ENCODE measurements at places on chromosomes 5 and 9.

DNA sequence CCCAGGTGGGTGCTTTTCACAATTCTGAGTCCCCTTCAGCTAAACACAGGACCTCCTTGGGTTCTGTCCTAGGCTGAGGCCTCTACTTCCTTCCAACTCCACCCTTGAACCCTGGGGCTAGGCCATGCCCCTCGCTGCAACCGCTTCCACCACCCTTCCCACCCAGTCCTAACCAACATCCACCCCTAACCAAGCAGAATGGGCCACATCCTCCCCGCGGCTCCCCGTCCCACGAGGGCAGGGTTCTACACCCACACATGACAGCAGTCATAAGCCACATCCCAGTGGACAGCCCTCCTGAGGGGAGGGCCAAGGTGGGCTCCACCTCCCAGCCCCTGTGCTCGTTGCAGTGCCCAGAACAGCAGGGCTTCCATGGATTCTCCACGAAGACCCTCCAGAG is 65.8 kb downstream of the SHB start:
- DNase-seq = no peak

- DNase-seq = no peak
These were observed 351.8 kb downstream of the EBF1 start for GRCh38 chr5:158747816-158748432.

GRCh38 chr9:110764006-110764405 is 95.4 kb downstream of the MUSK start:
- no peak for DNase-seq

GRCh38 chr9:136722093-136722968 is 10.0 kb downstream of the DIPK1B start:
- DNase-seq = no peak

DNA sequence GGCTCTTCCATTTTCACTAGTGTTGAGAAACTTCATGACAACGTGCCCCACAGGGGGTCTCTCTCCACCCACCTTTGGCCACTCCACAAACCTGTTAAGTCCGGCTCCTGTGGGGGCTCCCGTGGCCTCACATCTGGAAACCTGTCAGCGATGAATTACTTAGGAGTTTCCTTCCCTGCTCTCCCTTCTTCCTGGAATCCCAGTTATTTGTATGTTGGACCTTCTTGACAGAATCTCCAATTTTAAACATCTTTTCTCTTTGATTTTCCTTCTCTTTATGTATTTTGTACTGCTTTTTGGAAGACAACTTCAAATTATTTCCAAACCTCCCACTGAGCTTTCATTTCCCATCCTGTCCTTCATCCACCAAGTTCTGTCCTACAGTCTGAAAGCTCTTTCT is 55.1 kb upstream of the NRARP start:
- DNase-seq = no peak

DNA sequence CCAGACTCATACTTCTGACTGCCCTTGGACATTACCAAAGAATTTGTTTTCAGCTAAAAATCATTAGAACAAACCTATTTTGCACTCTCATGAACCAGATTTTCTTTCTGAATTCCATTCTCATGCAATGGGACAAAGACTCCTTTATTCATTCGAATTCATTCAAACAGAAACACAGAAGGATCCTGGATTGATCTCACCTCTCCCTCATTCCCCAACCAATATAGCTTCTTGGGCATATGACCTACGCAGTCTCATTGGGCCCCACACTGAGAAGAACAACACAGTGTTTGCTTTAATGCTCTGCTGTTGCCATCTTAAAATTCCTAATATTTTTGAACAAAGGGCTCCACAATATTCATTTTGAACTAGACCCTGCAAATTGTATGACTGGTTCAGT is 392.4 kb downstream of the CTNND2 start:
- DNase-seq = no peak

GRCh38 chr9:95574866-95575553 is 58.2 kb upstream of the PTCH1 start:
- DNase-seq = no peak

GRCh38 chr5:79510638-79511037 is 3.3 kb downstream of the HOMER1 start:
- no peak for DNase-seq

GRCh38 chr5:4065472-4066320 is 470.1 kb downstream of the IRX1 start:
- DNase-seq = no peak

DNA sequence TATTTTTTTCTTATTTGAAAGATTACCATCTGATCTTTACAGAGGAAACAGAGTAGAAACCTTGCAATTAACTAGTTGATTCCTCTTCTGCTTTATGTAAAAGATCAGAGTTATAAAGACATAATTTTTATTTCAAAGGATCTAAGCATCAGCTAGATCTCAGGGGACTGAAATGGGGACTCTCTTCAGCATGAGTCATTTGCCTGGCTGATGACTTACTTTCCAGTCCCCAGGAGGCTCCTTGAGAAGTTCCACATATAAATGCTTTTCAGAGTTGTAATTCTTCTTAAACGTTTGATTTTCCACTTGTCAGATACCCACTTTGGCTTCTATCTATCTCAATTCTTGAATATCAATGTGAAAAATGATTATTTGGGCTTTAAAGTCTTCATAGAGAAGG is 389.4 kb downstream of the RAB3C start:
- DNase-seq = no peak

DNA sequence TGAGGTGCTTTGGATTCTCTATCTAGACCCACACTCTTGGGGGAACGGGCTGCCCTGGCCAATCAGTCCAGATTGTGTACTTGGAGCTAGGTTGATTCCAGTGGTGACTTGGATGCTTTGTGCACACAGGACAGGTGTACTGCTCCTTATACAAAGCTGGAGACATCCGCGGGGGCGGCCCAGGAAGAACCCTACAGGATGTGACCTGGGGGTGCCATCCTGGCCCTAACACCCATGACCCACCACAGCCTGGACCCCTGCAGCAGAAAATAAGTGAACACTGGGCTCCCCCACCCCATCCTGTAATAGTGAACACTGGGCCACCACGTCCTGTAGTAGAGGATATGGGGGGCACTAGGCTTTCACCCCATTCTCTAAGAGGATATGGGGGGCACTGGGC is 12.1 kb upstream of the PLEKHG4B start:
- no peak for DNase-seq

GRCh38 chr9:98342098-98342819 is 86.8 kb upstream of the TBC1D2 start:
- DNase-seq = no peak

DNA sequence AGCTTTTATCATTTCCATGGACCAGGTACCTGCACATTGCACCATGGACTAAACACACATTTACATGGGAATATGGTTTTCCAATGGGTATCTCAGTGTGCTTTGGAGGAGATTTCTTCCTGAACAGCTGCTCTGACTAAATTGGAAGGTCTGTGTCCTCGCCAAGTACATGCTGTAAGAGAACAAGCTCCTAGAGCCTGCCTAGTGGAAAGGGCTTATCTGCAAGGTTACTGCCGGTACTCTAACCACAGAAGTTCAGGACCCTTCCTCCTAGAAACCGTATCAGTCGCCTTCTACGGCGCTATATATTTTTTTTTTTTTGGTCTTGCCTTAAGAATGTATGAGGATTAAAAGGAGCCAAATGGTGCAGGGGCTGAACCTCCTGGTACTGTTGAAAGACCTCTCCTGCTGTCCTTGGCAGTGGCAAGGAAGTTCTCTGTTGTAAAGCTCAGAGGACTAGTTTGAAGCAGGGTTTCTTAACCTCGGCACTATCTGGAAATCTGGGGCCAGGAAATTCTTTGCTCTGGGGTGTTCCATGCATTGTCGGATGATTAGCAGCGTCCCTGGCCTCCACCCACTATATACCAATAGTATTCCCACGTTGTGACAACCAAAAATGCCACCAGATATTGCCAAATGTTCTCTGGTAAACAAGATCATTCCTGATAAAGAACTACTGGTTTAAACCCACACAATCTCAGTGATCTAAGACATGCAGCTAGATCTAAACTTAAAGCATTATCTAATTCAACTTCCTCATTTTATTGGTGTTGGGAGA is 107.4 kb downstream of the FBXO38 start:
- DNase-seq = no peak

- DNase-seq = no peak
These were observed 51.0 kb upstream of the IL17B start for GRCh38 chr5:149429839-149430721.

- no peak for DNase-seq
These were observed 121.6 kb downstream of the WNK2 start for GRCh38 chr9:93305497-93306020.

- no peak for DNase-seq
These were observed 170.2 kb upstream of the POU5F2 start for GRCh38 chr5:93911609-93912008.

- no peak for DNase-seq
These were observed 64.5 kb downstream of the TMEM161B start for GRCh38 chr5:88203981-88204750.

DNA sequence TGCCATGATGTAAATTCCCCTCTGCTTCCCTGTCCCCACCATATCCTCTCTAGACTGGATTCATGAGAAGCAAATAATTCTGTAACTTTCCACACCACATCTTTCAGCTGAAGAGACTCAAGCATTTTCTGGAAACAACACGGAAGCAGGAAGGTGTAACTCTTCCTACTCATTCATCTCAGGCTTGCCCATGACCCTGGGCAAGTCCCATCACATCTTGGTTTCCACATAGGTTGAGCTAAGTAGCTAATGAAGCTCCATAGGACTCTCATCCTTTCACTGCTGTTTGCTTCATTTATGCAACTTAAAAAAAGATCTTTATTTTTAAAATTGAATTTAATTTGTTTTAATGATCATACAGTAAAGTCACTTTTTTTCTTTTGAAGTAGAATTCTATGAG is 32.7 kb upstream of the STARD4 start:
- peak; percentile 53 for DNase-seq

DNA sequence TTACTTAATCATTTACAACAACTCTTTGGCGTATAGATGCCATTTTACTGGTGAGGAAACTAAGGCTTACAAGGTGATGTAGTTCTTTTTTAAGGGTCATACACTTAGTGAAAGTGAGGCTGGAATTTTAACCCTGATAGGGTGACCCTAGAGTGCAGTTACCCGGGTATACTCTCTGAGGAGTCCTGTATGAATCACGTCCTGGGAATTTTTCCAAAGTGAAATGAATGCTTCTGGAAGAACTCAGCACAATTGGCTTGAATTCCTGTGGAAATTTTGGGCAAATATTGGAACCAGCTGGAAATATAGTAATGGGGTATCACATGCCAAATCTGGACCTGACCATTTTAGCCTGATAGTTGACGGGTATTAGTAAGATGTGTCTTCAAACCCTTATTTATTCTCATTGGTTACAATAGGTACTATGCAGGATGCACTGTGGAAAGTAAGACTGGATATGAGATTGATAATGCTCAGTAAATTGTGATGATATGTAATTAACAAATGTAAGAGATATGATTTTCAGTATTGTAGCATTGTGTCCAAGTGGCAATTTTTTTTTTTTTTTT is 14.8 kb downstream of the SUB1 start:
- DNase-seq = no peak

DNA sequence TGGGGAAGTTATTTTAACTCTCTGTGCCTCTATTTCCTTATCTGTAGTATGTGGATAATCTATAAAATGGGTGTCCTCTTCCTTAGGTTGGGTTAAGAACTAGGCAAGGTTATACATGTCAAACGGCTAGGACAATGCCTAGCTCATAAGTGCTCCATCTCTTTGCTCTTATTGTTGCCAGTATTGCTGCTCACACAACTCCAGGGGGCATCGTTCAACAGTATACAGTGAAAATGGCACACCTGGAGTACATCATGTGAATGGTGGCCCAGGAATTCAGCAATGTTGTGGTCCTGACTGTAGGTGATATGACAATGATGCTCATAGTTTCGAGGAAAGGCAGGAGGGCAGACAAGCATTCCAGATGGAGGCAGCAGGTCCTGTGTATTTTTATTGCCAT is 30.1 kb downstream of the SLIT3 start:
- no peak for DNase-seq

- DNase-seq = no peak
These were observed 55.9 kb downstream of the SECISBP2 start for GRCh38 chr9:89374176-89374575.

- DNase-seq = peak; percentile 87
These were observed 51.3 kb downstream of the ARHGEF37 start for GRCh38 chr5:149632311-149633251.
